Stimulated activated CD4-positive, alpha-beta T cell treated with anti-CD3 and anti-CD28 coated beads, Interleukin-2, amount 100 ng/mL, for 4 hours (primary cell): ENCODE measurements at places on chromosomes 5 and 9.

DNA sequence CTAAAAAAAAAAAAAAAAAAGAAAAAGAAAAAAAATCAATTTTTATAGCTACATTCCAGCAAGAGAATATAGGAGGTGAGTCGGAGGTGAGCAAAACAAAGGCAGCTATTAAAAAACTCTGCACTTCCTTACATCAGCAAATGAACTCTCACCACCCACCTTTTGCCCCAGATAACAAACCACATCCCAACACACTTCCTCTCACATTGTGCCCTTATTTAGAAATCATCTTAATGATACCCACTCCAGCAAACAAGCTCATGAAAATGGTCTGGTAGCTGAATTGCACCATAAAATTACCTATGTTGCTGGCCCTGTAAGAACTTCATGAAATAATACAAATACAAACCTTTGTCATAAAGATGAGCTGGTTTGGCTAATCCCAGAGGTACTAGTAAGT, 82.9 kb downstream of the CEMIP2 start:
- no peak for DNase-seq

DNA sequence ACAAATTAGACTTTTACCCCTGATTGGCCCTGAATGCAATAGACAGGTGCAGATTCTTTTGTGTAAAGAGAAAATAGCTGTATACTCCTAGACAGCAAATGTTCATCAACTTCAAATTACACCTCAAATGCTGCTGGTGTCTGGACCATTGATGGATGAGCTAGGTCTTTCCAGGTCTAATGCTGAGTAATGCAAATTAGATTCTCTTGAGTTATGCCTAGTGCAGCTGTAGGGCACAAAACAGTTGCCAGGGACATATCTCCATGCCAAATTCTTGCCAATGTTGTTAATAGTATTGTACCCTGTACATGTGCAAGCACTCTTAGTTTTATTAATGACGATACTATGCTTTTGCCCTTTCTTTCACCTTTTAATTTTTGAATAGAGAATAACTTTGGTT, 72.3 kb upstream of the CNTLN start:
- no peak for DNase-seq

DNA sequence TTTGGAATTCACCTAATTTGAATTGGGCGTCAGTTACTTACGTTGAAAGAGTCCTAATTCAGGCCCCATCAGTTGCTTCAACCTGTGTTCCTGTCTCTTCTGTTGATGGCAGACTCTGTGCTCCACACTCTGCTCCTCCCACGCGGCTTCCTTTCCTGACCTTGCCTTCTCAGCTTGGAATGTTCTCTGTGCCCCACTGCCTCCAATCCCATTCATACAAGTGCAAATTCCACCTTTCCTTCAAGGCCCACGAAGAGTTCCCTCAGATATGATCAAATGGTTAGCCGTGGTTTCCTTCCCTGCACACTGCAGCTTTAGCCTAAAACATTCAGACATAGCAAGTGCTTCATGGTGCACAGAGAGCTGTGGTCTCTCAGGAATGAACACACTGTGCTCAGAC, 65.7 kb downstream of the SREK1 start:
- DNase-seq = no peak

DNA sequence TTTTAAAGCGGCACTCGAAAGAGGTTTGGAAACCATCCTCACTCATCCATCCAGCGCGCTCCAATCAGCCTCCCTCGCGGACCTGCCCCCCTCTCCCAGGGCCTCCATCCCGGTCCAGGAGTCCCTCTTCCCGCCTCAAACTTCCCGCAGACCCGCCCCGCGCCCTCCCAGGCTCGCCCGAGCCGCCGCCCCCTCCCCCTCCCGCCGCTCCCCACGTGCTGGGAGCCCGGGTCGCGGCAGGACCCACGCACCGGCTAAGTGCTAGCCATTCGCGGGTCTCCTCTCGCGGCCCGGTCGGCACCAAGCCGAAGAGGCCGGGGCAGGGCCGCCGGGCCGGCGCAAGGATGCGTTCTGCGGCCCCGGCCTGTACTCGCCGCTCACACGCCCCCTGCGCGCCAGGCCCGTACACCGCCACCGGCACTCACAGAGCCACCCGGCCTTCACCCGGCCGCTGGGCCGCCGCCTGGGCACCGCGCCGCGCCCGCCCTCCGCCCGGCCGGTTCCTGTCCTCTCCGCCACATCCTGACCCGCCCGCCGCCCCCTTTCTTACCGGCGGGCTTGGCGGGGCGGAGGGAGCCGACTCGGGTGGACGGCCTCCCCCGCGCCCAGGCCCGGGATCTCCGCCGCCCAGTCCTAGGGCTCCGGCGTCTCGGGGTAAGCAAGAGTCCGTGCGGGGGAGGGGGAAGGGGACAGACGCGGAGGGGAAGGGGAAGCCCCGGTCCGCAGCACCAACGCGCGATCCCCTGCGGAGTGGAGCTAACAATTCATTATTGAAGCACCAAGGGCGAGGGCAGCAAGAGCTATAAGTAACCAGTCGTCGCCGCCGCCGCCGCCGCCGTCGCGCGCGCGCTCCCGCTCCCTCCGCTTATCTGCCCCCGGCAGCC, 576 bp downstream of the CHD1 start:
- peak; percentile 11 for DNase-seq

DNA sequence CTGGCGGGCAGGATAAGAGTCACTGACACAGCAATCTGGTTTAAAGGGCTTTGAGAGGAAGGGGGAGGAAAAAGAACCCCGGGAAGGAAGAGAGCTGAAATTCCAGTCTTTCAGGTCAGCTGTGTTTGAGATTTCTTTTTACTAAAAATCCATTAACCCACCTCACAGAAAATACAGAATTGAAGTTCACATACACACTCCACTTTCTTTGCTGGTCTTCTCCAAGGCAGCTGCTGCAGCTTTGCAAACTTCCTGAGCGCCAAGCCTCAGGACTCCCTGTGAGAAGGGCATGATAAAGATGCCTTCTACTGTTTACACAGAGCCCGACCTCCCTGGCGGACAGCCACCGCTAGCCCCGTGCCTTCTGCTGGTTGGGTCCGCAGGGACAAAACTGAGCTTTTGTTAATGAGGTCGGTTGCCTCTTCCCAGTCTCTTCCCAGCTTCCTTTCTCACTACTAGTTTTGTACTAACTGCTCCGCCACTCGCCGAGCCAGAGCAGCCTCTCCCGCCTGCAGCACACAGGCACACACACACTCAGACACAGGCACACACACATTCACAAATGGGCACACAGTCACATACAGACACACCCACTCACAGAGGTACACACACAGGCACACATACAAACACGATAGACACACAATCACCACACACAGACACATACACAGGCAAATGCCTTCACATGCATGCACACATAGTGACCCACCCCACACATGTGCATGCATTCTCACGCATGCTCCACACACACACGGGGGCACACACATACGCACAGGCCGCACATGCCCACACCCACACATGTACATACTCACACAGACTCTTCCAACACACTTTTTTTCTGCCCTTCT, at the start of gene FREM1:
FREM1 (minus strand) TSS at position 468 of the 845 bp plus-strand sequence. CDS start 41,451 bp downstream, outside the sequence.
- no peak for DNase-seq

DNA sequence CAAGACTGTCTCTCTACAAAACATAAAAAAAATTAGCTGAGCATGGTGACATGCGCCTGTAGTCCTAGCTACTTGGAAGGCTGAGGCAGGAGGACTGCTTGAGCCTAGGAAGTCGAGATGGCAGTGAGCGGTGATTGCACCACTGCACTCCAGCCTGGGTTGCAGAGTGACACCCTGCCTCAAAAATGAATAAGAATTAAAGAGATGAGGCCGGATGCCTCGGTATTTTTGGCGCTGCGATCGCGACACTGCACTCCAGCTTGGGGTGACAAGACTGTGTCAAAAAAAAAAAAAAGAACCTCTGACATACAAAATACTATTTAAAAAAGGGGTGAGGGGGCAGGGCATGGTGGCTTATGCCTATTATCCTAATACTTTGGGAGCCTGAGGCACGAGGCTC, 7.3 kb downstream of the GPBP1 start:
- DNase-seq = no peak

- no peak for DNase-seq
These were observed 31.5 kb downstream of the OTULIN start for GRCh38 chr5:14696057-14696456.

DNA sequence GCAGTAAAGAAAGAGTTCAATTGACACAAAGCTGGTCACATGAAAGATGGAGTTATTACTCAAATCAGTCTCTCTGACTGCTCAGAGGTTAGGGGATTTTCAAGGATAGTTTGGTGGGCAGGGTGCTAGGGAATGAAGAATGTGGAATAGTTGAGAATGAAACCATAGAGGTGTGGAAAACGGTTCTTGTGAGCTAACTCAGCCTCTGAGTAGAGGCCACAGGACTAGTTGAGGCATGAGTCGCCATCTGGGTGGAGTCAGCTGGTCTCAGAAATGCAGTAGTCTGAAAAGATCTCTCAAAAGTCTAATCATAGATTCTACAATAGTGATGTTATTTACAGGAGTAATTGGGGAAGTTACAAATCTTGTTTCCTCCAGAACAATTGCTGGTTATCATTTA, 178.9 kb upstream of the SPEF2 start:
- DNase-seq = no peak

DNA sequence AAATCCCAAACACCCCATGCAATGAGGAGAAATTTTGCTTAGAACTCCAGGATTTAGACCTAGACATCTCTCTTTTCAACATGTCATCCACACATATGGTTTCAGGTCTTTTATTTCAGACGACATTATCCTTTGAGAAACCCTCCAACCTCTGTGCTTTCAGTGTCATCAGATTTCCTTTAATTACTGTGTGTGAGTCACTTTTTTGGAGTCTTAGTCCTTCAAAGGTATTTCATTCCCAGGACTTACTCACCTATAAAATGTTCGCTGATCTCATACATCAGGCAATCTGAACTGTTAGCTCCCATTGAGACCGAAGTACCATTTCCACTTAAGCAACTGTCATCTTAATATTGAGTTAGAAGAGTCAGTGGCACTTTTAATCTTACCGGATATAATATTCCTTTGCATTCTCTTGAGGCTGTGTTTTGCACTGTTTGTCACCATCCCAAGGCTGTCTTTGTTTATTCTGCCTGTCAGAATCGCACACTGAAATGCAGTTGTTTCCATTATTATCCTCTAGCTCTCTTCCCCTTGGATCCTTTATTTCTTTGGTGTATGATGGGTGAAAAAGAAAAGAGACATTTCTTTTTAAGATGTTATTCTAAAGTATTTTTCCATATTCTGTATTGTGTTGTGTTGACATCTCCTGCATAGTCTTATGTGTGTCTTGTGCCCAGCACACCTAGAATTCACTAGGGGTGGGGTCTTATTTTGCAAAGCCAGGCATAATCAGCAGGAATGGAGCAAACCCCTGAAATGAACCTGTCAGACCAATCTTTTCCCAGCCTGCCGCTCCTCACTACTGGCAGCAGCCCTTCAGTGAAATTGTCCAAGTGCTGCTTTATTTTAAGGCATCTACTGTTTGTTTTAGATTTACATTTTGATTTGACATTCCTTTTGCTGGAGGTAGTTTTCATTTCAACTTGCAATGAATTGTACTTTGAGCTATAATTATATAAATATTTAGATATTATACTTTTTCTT, 155.4 kb downstream of the PAM start:
- no peak for DNase-seq

DNA sequence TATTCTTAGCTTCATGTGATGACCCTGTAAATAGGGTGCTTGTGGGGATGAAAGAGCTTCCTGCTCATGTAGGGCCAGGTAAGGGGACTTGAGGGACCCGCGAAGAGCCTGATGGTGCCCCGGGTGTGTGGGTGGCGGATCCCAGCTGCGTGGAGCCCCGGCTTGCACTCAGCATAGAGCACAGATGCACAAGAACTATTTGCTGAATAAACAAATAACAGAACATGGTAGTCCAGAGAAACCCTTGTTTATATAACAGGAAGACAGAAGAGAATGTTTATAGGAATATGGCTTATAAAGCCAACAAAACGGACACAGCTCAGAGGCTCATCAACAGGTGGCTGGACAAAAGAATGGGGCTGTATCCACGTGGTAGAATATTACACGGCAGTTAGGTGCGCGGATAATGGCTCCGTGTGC, 106.9 kb upstream of the COL5A1 start:
- DNase-seq = no peak

- DNase-seq = no peak
These were observed 27.9 kb upstream of the HNRNPA0 start for GRCh38 chr5:137782055-137782454.

DNA sequence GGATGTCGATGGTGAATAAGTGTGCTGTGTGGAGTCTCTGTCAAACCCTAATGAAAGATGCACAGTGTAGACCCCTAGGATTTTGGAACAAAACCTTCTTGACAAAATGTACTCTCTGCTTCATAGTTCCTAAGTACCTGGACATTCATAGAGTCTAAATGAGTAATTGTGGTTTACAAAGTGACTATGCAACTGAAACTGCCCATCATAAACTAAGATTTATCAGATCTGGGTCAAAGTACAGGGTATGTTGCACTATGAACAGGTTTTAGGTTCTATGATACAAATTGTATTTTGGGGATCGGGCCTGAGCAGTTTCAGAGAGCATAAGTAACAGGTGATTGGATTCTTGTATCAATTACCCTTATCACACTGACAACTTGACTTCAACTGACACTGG, 79.4 kb downstream of the LURAP1L start:
- DNase-seq = no peak

DNA sequence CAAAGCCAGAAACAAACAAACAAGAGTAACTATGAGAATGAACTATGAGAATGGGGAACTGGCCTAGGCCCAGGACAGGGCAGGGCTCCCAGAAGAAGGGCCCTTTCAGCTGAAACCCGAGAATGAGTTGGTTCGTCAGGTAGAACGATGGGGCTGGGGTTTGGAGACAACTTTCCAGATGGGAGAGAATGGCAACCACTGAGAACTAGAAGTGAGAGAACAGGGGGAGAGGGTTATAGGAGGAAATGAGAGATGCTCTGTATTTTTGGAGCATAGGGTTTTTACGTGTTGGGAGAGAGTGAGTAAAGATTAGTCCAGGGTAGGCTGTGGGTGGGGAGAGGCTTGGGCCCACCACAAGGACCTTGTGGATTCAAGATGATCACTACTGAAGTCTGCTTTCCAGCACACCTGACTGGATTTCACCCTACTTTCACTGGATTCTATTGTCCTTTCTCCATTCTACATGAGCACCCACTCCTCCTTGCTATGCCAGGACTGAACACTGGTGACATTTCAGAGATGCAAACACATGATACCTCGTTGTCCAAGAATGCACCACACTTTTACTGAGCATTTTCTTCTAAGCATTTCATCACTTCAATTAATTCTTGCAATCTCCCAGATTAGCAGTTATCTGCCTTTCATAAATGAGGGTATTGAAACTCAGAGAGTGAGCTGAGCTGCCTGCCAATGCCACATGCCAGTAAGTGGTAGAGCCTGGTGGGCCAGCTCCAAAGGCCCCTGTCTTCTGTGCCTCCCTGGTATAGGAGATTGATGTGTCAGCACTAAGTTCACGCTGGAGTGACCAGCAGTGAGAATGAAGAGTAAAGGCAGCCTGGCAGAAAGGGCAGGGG, 3.2 kb upstream of the TMEM268 start:
- no peak for DNase-seq

DNA sequence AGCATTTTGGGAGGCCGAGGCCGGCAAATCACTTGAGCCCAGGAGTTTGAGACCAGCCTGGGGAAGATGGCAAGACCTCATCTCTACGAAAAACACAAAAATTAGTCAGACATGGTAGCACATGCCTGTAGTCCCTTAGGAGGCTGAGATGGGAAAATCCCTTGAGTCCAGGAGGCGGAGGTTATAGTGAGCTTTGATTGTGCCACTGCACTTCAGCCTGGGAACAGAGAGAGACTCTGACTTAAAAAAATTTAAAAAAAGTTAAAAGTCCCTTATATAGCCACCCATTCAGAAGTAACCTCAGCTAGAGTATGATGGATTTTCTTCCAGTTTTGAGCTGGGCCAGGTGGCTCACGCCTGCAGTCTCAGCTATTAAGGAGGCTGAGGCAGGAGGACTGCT, 72.4 kb downstream of the UGCG start:
- DNase-seq = no peak

- no peak for DNase-seq
These were observed 205.1 kb downstream of the RAB3C start for GRCh38 chr5:58787987-58788386.
